ENCODE measurements at places on chromosomes 5 and 9.

DNA sequence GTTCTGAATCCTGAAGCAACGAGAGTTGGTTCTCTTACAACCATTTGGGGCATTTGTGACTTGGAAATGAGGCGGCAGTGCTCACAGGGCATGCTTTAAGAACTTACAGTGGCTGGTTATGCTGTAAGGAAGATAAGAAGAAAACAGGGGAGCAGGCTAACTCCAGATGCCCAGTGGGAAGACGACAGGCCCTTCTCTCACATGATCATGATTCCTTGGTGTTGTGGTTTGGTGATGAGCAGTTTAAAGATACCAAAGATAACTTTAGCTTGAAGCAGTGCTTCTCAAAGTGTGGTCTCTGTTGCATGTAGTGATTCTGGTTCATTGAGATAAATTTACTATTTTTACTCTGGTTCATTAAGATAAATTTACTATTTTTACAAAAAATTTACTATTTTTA is 2.6 kb upstream of the HABP4 start:
- DNase-seq, result no peak

DNA sequence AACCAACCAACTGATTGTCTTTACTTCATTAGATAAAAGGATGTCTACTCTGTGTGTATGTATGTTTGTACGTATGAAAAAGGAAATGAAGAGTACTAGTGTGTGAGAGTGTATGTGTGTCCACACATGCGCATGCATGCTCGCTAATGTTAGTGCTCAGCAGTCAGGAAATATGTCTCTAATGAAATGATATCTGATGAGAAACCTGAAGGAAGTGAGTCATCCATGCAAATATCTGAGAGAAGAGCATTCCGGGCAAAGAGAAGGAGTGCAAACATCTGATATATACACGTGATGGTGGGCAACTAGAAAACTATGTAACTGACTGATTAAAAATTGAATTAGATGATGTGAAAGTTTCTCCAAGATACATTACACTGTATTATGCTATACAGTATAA is 29.6 kb upstream of the UGCG start:
- DNase-seq, result no peak

DNA sequence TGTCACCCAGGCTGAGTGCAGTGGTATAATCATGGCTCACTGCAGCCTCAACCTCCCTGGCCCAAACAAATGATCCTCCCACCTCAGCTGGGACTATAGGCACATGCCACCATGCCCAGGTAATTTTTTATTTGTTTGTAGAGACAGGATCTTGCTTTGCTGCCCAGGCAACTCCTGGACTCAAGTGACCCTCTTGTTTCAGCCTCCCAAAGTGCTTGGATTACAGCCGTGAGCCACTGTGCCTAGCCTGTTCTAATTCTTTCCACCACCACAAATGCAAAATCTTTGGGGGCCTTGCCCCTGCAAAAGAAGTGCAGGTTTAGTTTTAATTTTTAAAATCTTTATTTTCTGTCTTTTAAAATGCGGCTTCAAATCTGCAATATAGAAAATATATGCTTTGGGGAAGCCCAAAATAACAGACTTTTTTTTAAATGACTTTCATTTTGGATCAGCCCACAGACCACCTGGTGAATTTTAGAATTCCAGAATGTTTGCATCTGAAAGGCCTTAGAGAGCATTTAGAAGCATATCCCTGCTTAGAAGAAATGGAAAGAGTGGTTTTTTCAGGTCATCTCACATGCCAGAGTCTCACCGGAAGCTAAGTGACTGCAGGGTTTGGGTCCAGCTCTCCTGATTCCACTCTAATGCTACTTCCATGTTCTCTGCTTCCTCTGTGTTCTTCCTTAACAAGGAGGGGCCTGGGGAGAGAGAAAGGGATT is 111.4 kb upstream of the FER start:
- no peak for DNase-seq

- DNase-seq, result no peak
These were observed 109.0 kb downstream of the OLFM1 start for GRCh38 chr9:135196474-135196873.

DNA sequence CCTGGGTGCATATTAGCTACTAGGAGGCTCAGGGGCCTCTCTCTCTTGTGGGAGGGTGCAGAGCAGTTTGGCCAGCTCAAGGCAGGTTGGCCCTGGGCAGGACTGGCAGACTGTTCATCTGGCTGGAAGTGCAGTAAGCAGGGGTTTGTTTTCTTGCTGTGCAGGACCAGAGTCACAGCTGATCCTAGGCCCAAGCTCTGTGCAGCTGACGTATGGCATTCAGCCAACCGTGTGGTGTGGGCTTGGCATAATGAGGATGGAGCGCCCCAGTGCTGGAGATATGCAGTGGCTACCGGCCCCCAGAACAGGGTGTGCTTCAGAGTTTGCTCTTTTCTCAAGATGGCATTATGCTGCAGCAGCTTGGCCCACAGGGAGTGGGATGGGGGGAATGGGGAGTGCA is 31.0 kb upstream of the PHF24 start:
- DNase-seq, result no peak

DNA sequence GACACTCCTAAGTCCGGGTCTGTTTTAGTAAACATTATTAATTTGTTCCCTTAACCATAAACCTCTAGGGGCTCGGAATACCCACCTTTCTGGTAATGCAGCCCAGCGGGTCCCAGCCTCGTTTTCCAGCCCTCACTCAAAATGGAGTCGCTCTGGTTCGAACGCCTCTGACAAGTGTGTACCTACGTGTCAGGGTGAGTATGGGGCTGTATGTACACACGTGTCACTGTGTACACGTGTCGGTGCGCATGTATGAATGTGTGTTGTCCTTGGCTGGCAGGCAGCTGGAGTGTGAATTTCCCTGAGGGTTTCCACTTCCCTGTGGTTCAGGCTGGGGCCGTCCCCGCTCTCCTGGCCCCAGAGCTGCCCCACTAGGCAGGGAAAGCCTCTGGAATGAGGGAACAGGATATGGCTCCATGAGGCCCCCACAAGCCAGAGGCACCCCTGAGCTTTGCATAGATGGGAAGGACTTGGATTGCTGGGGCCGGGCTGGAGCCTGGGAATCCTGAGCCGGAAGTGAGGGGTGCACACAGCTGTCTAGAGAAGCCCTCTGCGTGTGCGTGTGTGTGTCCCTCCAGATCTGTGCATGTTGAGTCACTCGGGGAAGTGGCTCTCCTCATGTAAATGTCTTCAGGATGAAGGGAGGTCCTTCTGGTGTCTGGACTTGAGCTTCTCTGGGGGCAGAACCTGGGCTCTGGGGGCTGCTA is 160.8 kb upstream of the IER5L start:
- no peak for DNase-seq

DNA sequence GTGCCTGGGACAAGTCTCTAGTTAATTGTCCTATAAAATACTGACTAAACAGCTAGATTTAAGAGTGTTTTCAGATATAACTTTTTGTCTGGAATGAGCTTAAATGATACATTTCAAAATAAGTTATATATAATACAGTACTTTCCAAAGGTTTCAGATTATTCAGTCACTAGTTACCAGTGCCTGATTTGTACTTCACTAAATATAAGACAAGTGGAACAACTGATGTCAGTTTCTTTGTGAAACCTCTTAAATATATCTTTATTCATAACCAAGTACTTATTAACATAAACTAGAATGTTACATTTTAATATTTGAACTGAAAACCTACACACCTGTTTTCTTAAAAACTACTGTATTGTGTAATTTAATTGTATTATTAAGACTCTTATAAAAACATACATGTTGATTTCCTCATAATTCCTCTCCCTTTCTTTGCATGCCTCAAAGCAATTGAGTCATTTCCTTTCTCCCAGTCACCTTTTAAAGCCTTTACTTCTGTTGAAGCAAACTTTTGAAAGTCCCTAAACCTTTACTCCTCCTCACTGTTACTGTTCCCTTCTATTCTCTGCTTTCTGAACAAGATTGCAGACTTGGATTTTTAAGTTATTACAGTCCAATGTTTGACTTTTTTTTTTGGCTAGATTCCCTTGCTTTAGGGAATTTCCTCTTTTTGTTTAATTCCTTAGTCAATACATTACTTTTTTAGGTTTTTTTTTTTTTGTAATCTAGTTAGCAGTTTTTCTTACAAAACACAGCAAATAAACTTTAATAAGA is 8.7 kb upstream of the SEMA6A start:
- DNase-seq, result no peak

- no peak for DNase-seq
These were observed 160.4 kb upstream of the PHYKPL start for GRCh38 chr5:178392931-178393394.

DNA sequence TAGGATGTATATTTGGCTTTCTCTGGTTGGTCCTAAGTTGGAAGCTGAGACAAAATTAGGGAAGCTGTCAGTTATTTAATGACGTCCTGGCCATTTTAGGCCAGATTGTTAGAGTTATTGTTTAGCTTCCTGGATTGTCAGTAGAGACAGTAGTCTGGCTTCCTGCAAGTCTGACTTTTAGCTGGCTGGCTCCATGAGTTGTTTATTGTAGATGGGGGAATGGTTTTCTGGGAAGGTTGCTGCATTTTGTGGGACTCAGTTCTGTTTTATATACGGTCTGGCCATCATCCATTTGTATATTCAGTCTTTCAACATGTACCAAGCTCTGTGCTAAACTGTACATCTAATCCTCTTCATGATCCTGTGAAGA is 68.3 kb downstream of the SGCD start:
- no peak for DNase-seq

DNA sequence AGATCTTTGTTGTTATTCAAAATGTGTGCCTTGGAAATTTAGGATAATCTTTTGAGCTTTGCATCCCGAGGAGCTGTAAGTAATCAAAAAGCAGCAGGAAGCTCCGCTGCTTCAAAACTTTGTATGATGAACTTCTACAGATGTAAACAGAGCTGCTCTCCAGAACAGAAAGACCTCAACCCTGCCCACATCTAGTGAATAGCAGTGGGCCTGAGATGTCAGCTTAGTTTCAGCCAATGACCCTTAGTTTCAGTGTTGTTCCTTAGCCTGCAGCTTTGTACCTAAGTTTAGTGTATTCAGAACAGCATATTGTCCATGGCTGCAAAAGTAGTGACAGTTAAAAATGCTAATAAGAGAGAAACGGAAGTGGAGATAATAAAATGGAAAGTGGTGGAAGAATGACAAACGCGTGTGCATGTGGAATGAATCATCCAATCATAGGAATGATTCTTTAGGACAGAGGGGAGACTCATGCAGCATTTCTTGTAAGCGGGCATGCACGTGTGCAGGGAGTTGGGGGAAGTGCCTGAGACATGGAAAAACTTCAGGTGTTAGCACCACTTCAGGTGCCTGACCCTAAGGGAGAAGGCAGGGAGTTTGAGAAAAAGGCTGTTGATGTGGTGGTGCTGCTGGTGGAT is 24.9 kb downstream of the SNX24 start:
- no peak for DNase-seq

- DNase-seq, result no peak
These were observed 71.2 kb downstream of the C9orf50 start for GRCh38 chr9:129549684-129550083.

- DNase-seq, result no peak
These were observed 24.7 kb downstream of the ZFR start for GRCh38 chr5:32419791-32420190.

GRCh38 chr9:129648092-129648763 is 6.3 kb upstream of the ASB6 start:
- DNase-seq, result no peak

DNA sequence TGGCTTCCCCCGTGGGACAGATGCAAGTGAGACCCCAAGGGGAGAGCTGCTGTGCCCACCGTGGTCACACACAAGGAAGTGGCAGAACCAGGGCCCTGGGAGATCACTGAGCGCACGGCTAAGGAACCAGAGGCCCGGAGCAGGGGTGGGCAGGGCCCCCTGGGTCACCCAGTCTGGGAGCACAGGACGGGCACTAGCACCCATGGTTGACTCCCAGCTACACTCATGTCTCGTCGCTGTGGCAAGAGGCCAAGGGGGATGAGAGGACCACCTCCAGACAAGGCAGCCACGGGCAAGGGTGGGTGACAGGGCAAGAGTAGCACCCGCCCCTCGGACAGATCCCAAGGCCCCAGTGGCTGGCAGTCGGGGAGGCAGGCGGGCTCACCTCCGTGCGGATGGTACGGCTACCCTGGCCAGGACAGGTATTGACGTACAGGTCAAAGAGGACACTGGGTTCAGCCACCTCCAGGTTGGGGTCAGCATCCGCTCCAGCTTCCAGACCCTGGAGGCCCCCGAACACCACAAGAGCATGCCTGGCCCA is 5.1 kb downstream of the ENDOG start:
- no peak for DNase-seq

GRCh38 chr9:133103183-133103986 is 17.7 kb downstream of the RALGDS start:
- no peak for DNase-seq

GRCh38 chr9:119509291-119509905 is 140.2 kb upstream of the BRINP1 start:
- DNase-seq, result no peak

DNA sequence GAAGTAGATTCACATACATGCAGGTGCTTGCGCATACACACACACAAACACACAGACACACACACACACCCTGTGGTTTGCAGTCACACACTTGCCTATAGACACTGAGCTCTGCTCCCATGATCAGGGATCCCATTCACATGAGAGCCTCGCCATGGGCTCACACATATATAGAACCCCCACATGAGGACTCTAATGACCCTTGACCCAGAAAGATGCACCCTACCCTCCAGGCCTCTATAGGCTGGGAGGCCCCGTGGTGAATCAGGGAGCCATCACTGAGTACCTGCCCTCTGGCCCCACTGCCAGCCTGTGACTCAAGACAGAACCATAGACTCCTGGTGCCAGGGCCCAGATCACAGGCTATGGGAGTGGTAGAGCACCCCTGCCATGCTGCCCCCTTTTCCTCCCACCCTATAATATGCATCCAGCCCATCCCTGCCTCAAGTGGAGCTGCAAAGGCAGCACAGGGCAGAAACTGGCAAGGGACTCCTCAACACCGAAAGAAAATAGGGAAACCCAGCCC is 3.3 kb upstream of the AQP3 start:
- DNase-seq, result no peak

DNA sequence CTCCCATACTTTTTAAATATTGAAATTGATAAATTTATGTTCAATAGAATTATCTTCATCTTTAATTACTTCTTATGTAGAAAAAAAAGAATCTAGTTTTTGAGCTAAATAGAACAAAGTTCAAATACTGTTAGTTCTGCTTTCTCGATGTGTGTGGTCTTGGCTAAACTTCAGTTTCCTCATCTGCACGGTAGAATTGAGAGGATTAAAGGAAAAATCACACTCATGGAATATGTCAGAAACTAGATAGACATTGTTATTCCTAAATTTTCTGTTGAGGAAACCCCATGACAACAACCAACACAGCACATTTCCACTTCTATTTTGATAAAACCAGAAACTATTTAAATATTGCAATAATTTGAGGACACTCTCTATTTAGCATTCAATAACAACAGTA is 100.3 kb downstream of the MUSK start:
- no peak for DNase-seq
